GM23338 (cell line): ENCODE measurements at places on chromosomes 1 and 21.

DNA sequence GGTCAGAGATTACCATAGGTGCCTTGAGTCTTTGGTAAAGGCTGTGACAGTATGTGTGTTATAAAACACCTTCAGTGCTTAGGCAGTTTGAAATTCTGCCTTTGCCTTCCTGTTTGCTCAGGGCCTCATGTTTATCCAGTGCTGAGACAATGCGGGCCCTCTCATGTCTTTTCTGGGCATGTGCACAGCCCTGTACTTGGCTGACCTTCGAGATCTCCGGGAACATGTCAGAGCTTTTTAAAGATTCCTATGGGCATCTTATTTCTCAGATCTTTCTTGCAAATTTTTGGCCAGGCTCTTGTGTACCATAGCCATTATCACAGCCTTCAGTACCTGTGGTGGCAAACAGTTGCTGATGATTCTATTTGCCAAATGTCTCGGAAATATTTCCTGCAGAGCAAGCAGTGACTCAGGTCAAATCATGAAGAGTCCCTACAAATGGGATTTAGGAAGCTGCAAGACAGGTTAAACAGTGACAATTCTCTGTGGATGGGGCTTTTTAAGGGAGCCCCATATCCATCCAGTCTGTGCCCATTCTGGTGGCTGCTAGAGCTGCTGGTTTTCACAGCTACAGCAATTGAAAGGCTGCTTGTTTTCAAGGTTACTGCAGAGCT is 42.1 kb downstream of the HOOK1 start:
- no peak overlapping the region for H3K27ac ChIP-seq
- no peaks in the 10 kb centered on the region for H3K36me3 ChIP-seq
- peaks cover 4% of the 10 kb centered on the region; the same call in 1 of the 2 replicates for H3K4me1 ChIP-seq
- DNase-seq, result no peak
- no peak overlapping the region for H3K4me3 ChIP-seq

GRCh38 chr1:184930645-184931044 is 43.7 kb downstream of the NIBAN1 start:
- no peak overlapping the region for H3K27ac ChIP-seq
- H3K36me3 ChIP-seq, result no peaks in the 10 kb centered on the region
- DNase-seq, result no peak
- H3K4me3 ChIP-seq, result no peak overlapping the region
- no peaks in the 10 kb centered on the region for H3K27me3 ChIP-seq
- H3K4me1 ChIP-seq, result no peaks in the 10 kb centered on the region

- no peaks in the 10 kb centered on the region for H3K36me3 ChIP-seq
- DNase-seq, result no peak
- H3K4me3 ChIP-seq, result no peak overlapping the region
- H3K27me3 ChIP-seq, result no peaks in the 10 kb centered on the region
- H3K27ac ChIP-seq, result no peak overlapping the region
Measured at GRCh38 chr21:42413500-42413899, 9.8 kb downstream of the UBASH3A start.

DNA sequence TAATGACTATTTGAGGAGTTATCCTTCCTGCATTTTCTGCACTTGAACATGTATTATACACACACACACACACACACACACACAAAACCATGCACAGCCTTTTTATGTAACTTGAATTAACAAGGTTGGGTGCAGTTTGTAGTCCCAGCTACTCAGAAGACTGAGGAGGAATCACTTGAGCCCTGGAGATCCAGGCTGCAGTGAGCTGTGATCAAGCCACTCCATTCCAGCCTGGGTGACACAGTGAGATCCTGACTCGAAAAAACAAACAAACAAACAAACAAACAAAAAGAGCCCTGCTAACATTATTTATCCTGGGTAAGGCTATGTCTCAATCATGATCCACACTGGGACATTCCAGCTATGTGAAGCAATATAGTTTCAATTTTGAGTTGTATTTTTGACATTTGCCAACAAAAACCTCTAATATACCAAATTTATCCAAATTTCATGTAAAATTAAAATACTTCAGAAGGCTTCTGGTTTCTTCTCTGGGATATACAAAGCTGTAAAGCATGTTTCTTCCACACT is 156.8 kb downstream of the NTPCR start:
- H3K36me3 ChIP-seq, result peaks cover 10% of the 10 kb centered on the region; the same call in 1 of the 2 replicates
- H3K4me1 ChIP-seq, result peaks cover 2% of the 10 kb centered on the region; the same call in 1 of the 2 replicates
- no peak overlapping the region for H3K27ac ChIP-seq
- no peaks in the 10 kb centered on the region for H3K27me3 ChIP-seq

- H3K27ac ChIP-seq, result no peak overlapping the region
- H3K36me3 ChIP-seq, result no peaks in the 10 kb centered on the region; the same call in 1 of the 2 replicates
- no peaks in the 10 kb centered on the region for H3K4me1 ChIP-seq
- DNase-seq, result no peak
- H3K4me3 ChIP-seq, result no peak overlapping the region
Measured at GRCh38 chr1:150420560-150421265, 56.8 kb downstream of the RPRD2 start.

- H3K27me3 ChIP-seq, result no peaks in the 10 kb centered on the region
- H3K4me3 ChIP-seq, result no peak overlapping the region
- no peaks in the 10 kb centered on the region for H3K4me1 ChIP-seq
Measured at GRCh38 chr21:18148401-18148800, 96.2 kb upstream of the CHODL start.

DNA sequence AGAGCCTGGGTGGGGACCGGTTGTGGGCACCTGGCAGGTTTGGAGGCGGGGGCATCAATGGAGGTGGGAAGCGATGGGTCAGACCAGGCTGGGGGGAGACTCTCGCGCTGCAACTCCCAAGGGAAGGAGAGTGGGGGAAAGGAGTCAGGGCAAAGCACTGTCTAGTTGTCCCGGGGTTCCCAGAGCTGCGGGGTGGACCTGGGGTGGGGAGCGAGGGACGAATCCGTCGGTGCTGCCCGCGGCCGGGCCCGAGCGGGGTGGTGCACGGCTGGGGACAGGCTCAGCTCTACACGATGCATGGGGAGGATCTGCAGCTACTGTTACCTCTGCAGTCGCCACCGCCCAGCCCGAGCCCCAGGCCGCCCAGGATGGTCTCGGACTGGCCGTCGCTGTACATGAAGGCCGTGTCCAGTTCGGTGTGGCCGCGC is 427 bp downstream of the AKR7A2 start:
- peaks cover 10% of the 10 kb centered on the region for H3K27me3 ChIP-seq
- H3K27ac ChIP-seq, result no peak overlapping the region
- H3K36me3 ChIP-seq, result no peaks in the 10 kb centered on the region
- DNase-seq, result no peak
- H3K4me1 ChIP-seq, result 0 out of 2 replicates have a peak, but pooled peaks cover 8% of the 10 kb centered on the region

DNA sequence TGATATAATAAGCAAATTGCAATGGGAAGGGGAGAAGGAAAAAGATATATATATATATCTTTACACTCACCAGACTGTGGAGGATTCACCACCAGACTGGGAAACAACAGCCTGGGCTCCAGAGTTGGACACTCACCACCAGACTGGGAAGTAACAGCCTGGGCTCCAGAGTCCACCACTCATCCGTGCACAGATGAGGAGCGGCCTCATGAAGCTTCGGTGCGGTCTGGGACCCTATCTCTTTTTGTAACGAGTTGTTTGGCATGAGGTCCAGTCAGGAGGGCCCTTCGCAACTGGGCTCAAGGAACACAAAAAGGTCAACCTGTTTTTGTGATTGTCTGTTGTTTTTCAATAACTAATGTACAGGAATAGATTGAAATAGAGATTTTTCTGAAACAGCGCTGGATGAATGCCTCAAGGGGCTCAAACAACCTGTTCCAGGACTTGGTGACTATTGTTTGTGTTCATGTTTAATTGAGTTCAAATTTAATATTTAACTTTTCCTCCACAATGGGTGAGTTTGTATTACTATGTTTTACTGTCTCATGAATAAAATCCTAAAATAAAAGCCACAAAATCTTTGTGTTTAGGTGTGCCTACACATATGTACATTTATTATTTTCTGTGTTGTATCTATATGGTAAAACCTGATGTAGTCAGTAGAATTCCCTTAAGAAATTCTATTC is 40.1 kb downstream of the S100A10 start:
- no peaks in the 10 kb centered on the region for H3K36me3 ChIP-seq
- no peak overlapping the region for H3K4me3 ChIP-seq
- H3K4me1 ChIP-seq, result 0 out of 2 replicates have a peak, but pooled peaks cover 3% of the 10 kb centered on the region
- no peak for DNase-seq

DNA sequence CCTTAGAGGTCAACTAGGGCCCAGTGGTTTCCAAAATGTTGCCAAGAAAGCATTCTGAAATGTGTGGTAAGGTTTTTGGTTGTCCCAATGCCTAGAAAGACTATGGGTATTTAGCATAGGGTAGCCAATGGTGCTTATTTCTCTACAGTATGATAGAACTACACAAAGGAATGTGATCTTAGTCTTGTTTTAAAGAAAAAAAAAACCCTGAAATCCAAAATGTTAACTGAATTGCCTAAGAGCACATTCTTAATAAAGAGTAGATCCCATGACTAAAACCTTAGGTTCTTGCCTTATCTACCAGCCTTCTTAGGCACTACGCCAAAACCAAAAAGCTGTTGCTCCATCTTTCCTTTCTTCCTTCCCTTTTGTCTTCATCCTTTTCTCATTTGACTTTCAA is 428.2 kb downstream of the MRPL39 start:
- H3K27me3 ChIP-seq, result no peaks in the 10 kb centered on the region
- peaks cover 5% of the 10 kb centered on the region; the same call in 1 of the 2 replicates for H3K4me1 ChIP-seq
- no peak overlapping the region for H3K27ac ChIP-seq
- no peaks in the 10 kb centered on the region for H3K36me3 ChIP-seq

GRCh38 chr1:235873045-235873444 is 6.3 kb upstream of the LYST start:
- H3K4me1 ChIP-seq, result no peaks in the 10 kb centered on the region
- no peak overlapping the region for H3K4me3 ChIP-seq
